Activated CD4-positive, alpha-beta T cell treated with anti-CD3 and anti-CD28 coated beads for 36 hours (primary cell): ENCODE measurements at places on chromosomes 7 and 10. TPM values are rescaled to one million over a fixed set of nuclear protein-coding genes. Genes with fewer than 3 reads are reported as not detected.
A peak's percentile ranks its signal among the peaks of the same experiment; 100 is the strongest.

AGBL3 gene
- total RNA-seq, result 2.1 TPM

CDK14 gene
- 0.80 TPM for total RNA-seq

GRCh38 chr10:6299743-6300105 is 97.0 kb downstream of the PFKFB3 start:
- DNase-seq, result no peak

DNA sequence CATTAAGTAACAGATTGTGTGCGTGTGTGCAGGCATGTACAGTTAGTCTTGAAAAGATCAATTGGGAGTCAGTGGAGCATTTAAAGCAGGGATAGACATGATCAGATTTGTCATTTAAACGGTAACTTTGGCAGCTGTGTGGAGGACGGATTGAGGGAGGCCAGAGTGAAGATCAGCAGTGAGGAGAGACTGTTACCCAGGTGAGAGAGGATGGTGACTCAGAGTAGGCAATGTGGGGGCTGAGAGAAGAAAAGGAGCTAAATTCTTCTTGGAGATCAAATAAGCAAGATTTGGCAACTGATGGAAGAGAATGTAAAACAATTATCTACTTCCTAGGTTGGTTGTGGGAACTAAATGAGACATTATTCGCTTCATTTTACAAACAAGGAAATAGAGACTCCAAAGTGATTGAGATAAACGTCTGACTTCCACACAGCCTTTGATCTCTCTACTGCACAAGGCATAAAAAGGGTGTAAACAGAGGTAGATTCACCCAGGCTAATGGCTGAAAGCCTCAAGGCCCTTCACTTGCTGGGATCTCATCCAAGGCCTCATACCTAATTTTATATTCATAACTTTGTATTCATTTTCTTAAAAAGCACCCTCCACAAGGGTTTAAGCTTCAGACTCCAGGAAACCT is 665.1 kb upstream of the GALNT17 start:
- no peak for DNase-seq

GRCh38 chr7:33639552-33640197 is 265.7 kb upstream of the BMPER start:
- no peak for DNase-seq

GRCh38 chr7:42012786-42013360 is 224.1 kb downstream of the GLI3 start:
- DNase-seq, result no peak

DNA sequence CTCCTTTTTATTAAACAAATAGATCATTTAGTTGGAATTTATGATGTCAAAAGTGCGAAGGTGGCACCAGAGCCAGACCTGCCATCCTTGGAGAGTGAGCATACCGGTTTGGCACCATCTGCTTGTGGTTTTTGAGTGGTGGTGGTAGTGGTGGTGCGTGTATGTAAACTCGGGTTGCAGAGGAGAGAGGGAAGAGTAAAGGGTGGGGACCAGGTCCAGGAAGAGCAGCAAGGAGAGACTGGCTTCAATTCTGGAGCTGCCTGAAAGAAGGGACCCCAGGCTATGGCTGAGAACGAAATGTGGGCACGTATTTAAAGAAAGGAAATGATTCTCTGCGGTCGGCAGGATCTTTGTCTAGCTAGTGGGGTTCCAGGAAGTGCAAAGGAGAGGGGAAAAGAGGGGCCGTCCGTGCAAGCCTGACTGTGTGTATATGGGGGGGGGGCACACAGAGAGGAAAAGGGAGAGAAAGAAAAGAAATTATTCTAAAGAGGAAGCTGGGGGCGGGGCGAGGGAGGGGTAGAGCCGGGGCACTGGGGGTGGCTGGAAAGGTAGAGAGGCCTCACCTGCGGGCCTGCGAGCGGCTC is 448 bp upstream of the GOLGA7B start:
- DNase-seq, result peak; percentile 28

DNA sequence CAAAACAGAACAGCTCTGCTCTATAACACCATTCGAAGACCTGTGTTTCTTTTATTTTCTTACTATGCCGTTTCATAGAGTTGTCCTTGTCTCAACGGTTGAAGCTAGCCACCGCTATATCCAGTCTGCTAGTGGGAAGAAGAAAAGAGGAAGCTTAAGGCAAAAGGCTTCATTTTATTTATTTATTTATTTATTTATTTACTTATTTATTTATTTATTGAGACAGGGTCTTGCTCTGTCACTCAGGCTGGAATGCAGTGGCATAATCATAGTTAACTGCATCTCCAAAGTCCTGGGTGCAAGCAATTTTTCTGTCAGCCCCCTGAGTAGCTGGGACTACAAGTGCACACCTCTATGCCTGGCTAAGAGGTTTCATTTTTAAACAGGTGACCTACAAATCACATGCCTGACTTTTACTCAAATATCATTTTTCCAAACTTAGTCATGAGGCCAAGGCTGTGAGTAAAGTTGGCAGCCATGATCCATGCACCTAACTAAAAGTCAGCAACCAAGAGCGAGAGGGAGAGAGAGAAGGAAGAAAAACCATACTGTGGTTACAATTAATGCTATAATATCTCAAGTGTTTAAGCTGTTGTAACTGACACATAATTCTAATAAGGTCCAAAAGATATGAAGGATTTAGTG is 1305.3 kb upstream of the LRRTM3 start:
- DNase-seq, result no peak

DNA sequence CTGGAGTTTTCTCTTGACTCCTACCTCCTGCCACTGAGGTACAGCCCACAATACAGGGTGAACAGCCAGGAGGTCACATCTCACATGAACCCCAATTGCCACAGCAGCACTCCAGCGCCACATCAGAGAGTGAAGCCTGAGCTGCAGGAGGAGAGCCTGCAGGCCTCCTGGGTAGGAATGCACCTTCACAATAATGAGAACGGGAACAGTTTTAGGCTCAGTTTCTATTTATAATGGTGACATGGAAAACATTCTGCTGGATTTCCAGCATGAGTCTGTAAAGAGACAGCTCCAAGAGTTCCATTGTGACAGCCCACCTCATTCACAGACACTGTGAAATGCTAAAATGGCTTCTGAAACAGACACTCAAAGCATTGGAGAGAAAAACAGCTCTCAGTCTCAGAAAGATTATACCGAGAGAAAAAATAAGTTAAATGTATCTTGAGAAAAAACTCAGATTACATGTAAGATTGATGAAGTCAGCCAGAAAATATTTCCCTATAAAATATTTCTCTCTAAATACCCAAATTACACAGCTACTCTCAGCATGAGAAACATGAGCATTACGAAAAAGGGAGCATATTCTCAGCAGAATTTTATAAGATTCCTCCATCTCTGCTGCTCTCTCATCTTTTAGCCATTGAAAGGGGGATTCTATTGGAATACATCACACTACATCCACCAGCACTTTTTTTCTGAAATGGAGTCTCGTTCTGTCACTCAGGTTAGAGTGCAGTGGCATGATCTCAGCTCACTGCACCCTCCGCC is 11.3 kb downstream of the ZNF680 start:
- DNase-seq, result no peak

GRCh38 chr10:95860166-95860940 is 47.4 kb upstream of the CC2D2B start:
- DNase-seq, result no peak

- DNase-seq, result no peak
Measured at GRCh38 chr7:141001122-141001521, 13.6 kb downstream of the MRPS33 start.

DNA sequence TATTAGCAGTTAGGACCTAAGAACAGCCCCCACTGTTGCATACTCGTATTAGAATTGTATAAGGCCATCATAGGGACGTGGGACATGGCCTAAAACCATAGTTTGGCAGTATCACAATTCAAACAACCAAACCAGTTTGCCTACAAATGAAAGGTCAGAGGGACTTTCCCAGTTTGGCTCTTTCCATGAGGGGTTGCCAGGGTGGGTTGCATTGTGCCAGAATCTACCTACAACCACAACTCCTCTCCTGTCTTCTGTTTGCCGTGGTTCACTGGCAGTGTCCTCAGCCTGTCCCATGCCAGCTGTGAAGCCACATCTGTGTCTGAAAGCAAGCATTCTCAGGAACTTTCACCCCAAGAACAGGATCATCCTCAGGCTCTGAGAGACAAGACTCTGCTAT is 44.5 kb downstream of the PIK3AP1 start:
- DNase-seq, result no peak

MRLN gene
- not detected for total RNA-seq

GIMAP4 gene
- total RNA-seq, result 109 TPM

- no peak for DNase-seq
Measured at GRCh38 chr10:127149501-127150081, 46.8 kb downstream of the INSYN2A start.

DNA sequence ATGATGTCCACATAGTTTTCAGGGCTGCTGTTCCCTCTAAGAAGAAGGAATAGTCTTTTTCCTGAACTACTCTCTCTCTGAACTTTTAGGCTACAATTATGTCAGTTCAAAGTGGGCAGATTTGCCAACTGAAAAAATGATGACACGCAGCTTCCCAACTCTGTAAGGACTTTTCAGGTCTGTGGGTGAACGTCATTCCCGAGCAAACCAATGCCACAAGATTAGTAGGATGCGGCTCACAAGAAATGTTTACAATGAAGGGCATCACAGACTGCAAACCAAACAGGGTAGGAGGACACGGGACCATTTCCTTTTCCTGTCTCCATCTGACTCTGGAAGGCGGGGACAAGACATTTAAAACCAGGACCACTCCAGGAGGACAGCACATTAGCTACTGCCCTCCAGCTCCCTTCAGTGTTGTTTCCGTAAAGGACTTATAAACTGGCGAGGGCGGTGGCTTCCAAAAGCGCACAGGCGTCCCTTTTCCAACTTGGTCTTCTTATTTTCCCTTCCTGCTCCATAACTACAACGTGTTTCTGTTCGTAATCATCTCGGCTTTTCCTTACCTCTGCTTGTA is 539 bp upstream of the MKLN1 start:
- DNase-seq, result no peak

NXPH1 gene
- not detected for total RNA-seq

DNA sequence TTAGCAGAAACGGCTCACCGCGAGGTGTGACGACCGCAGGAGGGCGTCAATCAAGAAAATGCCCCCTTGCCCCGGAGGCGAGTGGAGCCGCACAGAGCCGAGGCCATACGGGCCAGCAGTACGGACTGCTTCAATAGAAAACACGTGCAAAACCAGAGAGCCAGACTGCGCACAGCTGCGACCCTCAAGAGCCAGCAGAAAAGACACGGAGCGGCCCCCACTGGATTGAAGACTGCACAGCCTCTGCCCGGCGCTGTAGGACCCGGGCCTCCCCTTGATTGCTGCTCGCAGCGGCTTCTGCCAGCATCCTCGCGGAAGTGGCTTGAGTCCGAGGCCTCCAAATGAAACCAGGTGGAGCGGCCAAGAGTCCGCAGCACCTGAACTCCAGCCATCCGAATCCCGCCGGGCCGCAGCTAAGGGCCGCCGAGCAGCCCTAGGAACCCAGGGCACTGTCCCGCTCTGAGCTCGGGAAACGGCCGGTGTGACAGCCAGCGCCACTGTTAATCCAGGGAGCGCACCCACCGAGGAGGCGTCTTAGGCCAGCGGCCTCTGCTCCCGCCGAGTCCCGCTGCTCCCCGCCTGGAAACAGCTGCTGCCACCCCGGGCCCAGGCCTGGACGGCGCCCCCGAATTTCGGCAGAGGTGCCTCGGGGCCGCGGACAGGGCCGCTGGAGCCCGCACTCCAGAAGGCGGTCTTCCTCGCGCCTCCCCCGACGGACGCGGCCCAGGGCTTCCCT is 660 bp upstream of the HHEX start:
- peak; percentile 31 for DNase-seq

DNA sequence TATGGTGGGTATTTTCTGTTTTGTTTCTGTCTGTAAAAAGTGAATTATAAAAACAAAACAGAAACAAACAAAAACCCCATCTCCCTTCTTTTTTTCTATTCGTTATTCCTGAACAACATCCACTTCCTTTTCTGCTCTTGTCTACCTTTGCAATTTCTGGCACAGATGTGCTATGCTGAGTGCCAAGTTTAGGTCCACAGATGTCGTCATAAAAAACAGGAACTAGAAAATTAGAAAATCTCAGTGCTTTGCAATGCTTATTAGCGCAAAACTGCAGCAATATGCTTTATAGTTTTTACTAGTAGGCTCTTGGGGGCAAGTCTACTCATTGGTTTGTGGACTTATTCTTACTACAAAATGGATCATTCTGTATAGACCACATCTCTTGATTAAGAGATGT is 94.2 kb upstream of the PRKCQ start:
- DNase-seq, result no peak

DNA sequence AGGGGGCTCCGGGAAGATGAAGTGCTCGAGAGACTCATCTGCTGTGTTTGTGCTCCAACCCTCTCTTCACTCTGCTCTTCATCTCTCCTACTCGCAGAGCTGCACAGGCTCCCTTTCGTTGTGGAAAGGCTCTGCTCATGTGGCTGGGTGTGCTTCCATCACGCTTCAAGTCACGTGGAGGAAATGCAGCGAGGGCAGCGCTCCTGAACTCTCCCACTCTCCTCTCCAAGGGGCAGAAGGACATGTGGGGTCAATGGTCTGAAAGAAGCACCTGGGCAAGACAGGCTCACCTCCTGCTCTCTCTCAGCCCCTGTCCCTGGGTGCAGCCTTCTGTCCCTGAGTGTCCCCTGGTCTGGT is 72.6 kb downstream of the USP6NL start:
- DNase-seq, result no peak

GRCh38 chr10:126001576-126001975 is 105.2 kb downstream of the FANK1 start:
- no peak for DNase-seq

DNA sequence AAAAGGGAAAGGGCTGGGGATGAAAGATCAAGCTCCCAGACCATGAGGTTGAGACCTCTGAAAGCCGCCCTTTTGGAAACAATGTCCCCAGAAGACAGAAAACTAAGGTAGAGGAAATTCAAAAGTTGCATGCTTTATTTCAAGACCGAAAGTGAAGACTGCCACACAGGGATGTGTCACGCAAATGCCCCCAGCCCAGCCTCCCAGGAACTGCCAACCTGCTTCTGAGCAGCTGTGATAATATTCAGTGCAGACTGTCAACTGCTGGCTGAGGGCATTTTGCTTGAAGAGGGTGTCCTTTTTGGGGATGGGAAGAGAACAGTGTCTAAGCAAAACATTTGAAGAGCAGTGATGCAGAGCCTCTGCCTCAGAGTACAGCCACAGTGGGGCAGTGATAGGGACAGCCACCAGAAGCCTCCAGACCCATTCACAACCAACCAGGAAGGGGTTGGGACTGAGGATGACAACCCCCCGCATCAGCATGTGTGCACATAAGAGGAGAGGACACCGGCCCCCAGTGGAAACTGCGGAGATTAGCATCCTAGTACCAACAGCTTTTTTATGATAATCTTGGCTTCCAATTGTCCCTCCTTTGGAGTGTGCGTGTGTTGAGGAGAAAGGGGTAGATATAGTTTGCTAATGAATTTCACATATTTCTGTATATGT is 34.7 kb upstream of the NFE2L3 start:
- peak; percentile 31 for DNase-seq

- no peak for DNase-seq
Measured at GRCh38 chr7:72101444-72101843, 310.7 kb downstream of the CALN1 start.

- DNase-seq, result no peak
Measured at GRCh38 chr7:75914169-75914654, 743 bp upstream of the POR start.

DNA sequence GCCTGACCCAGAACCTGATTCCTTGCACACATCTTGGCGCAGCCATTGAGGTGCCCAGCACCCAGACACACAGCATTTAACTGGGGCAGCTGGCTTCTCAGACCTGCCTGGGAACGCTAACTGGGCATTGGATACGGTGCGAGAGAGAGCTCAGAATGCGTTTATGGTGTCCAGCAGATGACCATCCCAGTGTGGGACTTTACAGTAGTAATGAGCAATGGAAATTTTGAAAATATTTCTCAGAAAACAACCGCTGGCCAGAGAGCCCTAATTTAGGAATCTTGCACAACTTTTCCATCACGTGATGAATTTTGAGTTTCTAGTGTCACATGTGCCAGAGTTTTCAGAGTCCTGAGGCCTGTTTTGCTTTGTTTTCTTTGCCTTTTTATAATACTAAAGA is 78.2 kb upstream of the SEC61G start:
- DNase-seq, result no peak
